Bronchus fibroblast of lung (primary cell): ENCODE measurements at places on chromosomes 12 and 14. TPM values are rescaled to one million over a fixed set of nuclear protein-coding genes. Genes with fewer than 3 reads are reported as not detected.

Gene NR1H4
- total RNA-seq, result 0.34 TPM in 1 of 2 replicates, not detected in the other

Gene SLC25A47
- not detected in 2 replicates for total RNA-seq

Gene MYBPC1
- total RNA-seq, result not detected in 2 replicates

Gene YEATS4
- 47.3 and 96.8 TPM in 2 replicates for total RNA-seq

Gene GLT8D2
- total RNA-seq, result 20.3 and 25.9 TPM in 2 replicates

Gene CLEC14A
- total RNA-seq, result 6.2 and 7.6 TPM in 2 replicates

Gene SMIM41
- 0.17 TPM in 1 of 2 replicates, not detected in the other for total RNA-seq

Gene KCNC2
- total RNA-seq, result not detected in 2 replicates

Gene HOXC6
- 0.17 and 0.89 TPM in 2 replicates for total RNA-seq

Gene ZNF740
- total RNA-seq, result 5.2 and 5.9 TPM in 2 replicates

Gene C1QL4
- 0.17 and 0.45 TPM in 2 replicates for total RNA-seq

Gene EP400
- total RNA-seq, result 6.6 and 8.6 TPM in 2 replicates

Gene GPRC5D
- not detected in 2 replicates for total RNA-seq

Gene SOX5
- 2.4 and 3.0 TPM in 2 replicates for total RNA-seq

Gene RPGRIP1
- total RNA-seq, result not detected in 2 replicates

Gene GUCY2C
- not detected in 2 replicates for total RNA-seq

Gene AKAP6
- total RNA-seq, result 0.15 and 0.17 TPM in 2 replicates

Gene COPZ1
- total RNA-seq, result 123 and 131 TPM in 2 replicates

Gene STXBP6
- total RNA-seq, result 10.9 and 15.8 TPM in 2 replicates

Gene GAS2L3
- total RNA-seq, result 23.8 and 27.6 TPM in 2 replicates

Gene IFNG
- not detected in 2 replicates for total RNA-seq
